ENCODE measurements at places on chromosomes 6 and 20. TPM values are rescaled to one million over a fixed set of nuclear protein-coding genes. Genes with fewer than 3 reads are reported as not detected.

GRCh38 chr6:121940728-121941127, 458.7 kb upstream of the HSF2 start:
- H3K27me3 ChIP-seq = no peaks in the 10 kb centered on the region
- no peak for DNase-seq
- H3K27ac ChIP-seq = no peak overlapping the region
- H3K4me1 ChIP-seq = no peaks in the 10 kb centered on the region

The PREX1 gene
- 90.5 TPM for total RNA-seq

The ERVFRD-1 gene
- not detected for total RNA-seq

- no peak for DNase-seq
- no peak overlapping the region for H3K27ac ChIP-seq
- no peaks in the 10 kb centered on the region for H3K27me3 ChIP-seq
- H3K4me1 ChIP-seq = no peaks in the 10 kb centered on the region
- no peak overlapping the region for H3K4me3 ChIP-seq
These were observed 564.0 kb upstream of the JARID2 start for GRCh38 chr6:14681699-14682487.
